ENCODE measurements at places on chromosomes 12 and 14.

DNA sequence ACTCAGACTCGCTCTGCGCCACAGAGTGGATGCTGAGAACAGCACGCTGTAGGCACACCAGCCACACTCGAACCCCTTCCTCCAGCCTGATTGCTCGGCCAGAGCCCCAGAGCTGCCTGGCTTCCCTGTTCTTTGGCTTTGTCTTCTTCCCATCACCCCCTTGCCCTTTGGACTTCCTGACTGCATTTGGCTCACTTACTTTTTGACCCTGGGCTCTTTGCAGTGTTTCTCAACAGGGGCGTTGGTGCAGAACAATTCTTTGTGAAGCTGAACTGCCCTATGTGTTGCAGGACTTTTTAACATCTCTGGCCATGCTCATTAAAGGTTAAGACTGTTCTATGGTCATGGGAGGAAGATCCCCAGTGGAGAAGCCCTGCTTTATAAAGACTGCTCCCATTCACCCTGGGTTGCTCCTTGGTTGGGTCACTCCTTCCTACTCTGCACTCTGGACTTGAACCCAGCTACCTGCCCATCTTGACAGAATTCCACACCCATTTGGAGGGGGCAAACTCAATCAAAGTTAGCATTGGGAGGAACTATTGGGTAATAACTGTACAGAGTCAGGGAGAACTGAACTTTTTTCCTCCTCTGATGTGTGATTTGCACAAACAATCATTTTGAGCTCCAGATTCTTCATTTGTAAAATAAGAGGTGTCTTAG, 127.7 kb upstream of the PLEKHG7 start:
- no peak for DNase-seq

DNA sequence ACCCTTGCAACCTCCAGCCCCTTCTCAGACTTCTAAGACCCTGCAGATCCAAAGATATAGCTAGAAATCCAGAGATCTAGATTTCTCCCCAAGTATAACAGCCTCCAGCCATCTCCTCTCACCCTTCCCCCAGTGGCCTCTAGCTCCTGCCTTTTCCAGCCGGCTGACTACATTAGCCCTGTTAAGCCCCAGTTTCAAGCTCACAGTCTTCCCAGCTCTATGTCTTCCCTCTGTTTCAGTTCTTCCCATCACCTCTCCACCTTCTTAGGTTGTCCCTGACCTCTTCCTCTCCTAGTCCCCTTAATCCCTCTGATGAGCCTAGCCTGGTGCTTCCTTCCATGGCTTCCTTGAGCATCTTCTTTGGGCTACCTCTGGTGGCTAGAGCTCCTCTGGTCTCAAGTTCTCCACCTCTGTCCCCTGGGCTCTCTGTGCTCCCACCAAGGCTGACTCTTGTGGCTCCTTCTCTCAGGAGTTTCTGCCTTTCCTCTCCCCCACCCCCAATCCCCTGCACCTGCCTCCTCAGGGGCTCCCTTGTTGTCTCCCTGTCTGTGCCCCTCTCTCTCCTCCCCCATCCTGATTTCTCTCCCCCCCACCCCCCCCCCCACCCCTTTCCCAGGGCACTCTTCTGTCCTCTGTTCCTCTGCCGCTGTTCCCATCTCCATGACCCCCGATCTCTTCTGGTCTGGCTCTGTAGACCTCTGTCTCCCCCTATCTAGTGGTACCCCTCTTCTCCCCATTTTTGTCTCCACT, 816 bp upstream of the GDF11 start:
- DNase-seq, result no peak

DNA sequence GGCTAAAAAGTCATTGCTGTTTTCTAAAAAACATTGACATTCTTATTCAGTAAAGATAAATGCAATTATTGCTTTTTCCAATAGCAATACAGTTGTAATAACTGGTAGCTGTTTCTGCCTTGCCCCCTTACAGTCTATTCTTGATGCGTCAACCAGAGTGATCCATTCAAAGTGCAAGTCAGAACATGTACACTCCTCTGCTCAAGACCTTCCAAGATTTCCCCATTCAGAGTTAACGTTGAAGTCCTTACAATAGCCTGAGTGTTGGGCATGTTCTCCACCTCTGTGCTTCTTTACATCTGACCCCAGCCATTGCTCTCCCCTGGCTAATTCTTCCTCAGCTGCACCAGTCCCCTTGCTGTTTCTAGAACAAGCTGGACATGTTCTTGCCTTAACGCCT, 24.3 kb downstream of the VRK1 start:
- DNase-seq, result no peak

- no peak for DNase-seq
Observed at GRCh38 chr12:3692616-3693365, 60.1 kb downstream of the CRACR2A start.

DNA sequence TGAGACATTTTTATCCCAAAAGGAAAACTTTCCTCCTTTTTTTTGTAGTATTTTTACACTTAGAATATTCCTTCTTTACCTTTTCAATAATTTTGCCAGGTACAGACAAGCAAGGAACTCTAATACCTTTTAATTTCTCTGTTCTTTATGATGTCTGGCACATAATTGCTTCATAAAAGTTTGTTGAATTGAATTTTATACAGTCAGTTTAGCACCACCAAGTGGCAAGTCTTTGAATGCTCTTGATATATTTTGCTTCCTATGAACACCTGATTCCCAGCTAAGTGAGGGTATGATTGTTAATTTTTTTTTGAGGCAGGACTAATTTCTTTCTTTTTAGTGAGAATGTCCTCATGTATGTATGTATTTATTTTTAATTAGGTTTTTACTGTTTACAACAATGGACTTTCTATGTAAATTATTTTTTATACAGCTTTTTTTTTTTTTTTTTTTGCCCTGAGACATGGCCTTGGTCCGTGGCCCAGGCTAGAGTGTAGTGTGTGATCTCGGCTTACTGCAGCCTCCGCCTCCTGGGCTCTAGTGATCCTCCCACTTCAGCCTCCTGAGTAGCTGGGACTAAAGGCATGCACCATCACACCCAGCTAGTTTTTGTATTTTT, 6.9 kb downstream of the TBC1D15 start:
- DNase-seq, result no peak

- no peak for DNase-seq
Observed at GRCh38 chr12:127570793-127571360, 696.1 kb upstream of the TMEM132C start.

GRCh38 chr12:18151036-18151435, 61.0 kb upstream of the RERGL start:
- no peak for DNase-seq

DNA sequence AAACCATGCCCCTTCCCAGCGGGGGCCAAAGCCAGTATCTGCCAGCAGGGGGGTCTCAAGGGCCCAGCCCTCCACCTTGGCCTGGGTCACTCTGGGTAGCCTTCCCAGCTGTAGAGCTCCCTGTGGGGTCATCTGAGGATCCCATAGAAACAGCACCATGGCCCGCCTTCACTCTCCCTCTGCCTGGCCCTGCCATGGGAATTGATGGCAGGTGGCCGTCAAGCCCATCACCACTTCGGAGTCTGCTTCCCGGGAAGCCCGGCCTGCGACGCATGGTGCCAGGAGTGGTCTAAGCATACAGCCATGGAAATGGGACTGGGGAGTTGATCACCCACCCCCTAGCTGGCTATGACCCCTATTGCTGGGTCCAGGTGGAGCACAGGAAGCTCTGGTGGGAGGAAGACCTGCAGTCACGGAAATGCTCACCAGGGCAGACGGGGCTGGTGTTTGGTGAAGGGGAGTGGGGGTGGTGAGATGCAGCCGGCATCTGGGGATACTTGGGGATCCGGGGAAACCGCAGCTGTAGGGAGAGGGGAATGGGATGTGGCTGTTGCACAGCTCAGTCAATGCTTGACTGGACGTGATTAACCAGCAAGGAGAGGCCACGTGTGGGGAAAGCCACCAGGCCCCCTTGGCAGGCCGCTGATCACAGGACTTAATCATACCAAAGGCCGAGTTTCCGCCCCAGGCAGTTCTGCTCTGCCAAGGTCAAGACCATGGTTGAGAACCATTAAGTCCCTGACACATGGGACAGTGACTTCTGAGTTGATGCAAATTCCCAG, 52.2 kb upstream of the DIO3 start:
- DNase-seq, result no peak

DNA sequence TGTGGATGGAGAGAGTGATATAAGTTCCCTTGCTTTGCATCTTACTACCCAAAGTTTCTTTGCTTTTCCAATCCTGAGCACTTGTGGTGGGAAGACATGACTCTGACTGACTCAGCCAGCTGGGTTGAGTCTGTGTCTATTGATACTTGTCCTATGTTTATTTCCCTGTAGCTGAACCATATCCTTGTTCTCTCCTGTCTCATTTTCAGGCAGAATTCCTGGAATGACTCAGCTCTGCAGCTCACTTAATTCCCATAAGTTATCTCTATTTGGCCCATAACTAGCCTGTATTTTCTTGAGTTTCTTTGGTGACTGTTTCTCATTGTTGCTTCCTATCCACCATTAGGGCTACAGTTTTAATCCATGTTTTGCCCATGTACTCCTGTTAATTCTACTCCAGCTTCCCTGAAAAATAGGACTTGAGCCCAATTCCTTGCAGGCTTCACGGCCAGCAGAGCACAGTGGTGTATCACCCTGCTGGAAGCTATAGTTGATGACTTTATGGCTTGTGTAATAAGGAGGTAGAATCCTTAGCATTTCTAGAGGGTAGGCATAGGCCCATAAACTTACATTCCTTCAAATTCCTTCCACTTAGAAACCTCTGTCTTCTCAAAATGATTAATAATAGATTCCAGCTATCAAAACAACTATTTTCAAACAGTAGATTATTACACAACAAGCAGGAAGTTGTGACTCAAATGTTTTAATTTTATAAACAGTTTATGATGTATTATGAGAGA, 183.1 kb downstream of the TMTC3 start:
- no peak for DNase-seq

DNA sequence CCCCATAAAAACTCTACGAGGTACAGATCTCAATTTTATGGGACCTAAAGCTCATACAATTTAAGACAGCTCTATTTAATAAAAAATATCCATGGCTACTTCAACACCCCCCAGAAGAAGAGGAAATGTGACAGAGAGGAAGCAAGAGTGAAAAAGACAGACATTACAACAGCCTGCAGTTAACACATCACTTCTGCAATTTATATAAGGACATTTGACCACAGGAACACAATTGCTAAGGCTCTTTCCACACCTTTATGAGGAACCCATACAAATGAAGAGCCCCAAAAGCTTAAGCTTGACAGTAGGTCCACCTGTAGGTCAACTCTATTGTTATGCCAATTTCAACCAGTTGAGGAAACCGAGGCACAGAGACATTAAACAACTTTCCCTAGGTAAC, 5.6 kb downstream of the OR10P1 start:
- DNase-seq, result no peak

GRCh38 chr12:92503971-92504593, 198.7 kb upstream of the PLEKHG7 start:
- DNase-seq, result no peak

DNA sequence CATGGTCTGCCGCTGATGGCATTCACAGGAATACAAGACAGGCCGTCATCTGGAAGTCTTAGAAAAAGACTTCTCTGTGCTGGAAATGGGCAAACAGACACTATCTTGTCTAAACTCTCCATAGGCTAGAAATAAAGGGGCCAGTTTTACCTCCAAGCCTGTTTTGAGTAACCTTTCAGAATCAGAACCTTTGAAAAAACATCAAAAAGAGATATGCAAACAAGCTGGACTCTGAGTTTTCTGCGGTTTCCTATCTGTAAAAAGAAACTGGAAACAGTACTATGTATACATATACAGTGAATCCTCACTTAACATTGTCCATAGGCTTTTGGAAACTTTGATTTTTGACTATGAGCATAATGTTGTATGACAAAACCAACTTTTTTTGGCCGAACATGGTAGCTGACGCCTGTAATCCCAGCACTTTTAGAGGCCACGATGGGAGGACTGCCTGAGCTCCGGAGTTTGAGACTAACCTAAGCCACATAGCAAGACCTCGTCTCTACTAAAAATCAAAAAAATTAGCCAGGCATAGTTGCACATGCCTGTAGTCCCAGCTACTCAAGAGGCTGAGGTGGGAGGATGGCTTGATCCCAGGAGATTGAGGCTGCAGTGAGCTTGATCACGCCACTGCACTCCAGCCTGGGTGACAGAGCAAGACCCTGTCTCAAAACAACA, 92.9 kb upstream of the MAX start:
- DNase-seq, result no peak

GRCh38 chr12:79420146-79420618, 270.6 kb downstream of the PAWR start:
- DNase-seq, result no peak

GRCh38 chr12:64756376-64756775, 2.8 kb downstream of the GNS start:
- DNase-seq, result no peak

DNA sequence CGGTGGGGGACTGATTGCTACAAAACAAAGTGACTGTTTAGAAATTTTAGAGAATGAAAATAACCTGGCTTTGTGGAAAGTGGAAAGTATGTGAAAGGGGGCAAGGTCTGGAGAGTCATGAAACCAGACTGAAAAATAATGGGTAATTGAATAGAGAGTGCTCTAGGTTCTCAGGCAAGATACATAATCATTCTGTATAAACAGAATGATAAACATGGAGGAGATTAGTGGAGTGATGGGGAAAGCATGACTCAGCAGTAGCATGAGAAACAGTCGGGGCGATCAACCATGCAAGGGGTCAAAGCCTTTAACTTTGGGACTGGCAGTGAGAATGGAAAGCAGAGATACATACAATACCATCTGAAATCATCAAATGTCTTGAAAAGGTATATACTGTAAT, 332.5 kb downstream of the CCER1 start:
- DNase-seq, result no peak

- DNase-seq, result no peak
Observed at GRCh38 chr14:36279306-36280190, 40.9 kb downstream of the MBIP start.

- no peak for DNase-seq
Observed at GRCh38 chr12:10400829-10401228, 8.7 kb downstream of the KLRC4 start.

DNA sequence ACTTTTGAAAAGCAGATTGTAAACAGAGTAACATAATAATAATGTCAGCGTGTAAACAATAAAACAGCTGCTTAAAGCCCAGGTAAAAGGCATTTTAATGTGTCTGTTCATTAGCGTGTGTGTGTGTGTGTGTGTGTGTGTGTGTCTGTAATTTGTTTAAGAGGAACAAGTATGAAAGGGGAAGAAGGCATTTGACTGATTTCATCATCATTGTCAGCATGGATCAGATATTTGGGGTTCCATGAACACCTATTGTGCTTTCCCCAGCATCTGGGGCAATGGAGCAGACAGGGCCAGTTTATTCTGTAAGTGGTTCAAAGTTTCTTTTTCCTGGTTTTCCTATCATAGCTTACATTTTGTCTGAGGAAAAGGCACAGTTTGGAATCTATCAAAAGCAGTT, 28.9 kb downstream of the SLC25A21 start:
- DNase-seq, result no peak

DNA sequence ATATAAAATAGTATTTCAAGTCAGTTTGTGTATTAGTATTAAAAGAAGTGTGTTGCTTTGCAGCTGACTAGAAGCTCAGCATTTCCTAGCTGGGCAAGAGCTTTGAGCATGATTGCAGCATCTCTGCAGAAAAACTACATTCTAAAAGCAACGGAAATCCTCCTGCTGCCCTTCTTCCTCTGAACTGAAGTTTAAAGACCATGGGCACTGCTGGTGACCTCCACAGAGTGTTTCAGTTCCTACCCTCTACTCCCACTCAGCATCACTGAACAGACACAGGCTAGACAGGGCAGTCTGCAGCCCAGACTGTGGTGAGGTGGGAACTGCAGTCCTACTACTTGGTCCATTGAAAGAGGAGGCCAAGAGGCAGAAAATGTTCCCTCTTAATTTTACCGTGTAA, 59.0 kb downstream of the FAR2 start:
- no peak for DNase-seq
